Suppressor macrophage treated with lipopolysaccharide for 1 hour (primary cell): ENCODE measurements at places on chromosomes 2 and 18.

DNA sequence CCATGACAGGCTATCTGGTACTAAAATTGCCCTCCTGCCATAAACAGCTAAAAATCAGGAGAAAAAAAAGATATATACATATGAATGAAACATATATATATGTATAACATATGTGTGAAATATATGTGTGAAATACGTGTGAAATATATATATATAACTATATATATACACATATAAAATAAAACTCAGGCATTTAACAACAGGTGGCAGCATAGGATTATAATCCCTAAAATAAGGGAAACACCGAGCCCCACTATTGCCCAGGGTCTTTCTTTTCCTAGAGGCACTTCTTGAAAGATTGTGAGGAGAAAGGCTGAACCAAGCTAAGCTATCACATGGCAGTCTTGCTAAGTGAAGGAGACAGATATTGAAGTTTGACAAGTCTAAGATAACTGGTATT, 65.9 kb upstream of the CYTIP start:
- DNase-seq: no peak

GRCh38 chr2:78992807-78993517, 32.5 kb upstream of the REG3G start:
- DNase-seq: no peak

DNA sequence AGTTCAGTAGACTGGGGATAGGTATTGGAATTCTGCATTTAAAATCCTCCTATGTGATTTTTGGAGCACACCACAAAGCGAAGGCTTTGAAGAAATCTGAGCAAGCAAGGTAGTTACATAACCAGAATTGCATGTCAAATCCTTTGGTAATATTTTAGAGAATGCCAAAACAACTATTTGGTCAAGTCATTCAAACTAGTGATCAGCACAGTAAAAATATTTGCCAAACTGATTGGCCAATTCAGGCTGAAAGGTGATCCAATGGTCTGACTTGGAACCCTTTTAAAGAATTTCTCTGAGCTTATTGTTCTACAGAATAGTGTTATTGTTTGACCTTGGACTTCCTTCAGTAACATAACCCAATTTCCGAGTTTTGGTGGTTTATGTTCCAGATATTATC, 214.2 kb upstream of the ETAA1 start:
- DNase-seq: no peak

DNA sequence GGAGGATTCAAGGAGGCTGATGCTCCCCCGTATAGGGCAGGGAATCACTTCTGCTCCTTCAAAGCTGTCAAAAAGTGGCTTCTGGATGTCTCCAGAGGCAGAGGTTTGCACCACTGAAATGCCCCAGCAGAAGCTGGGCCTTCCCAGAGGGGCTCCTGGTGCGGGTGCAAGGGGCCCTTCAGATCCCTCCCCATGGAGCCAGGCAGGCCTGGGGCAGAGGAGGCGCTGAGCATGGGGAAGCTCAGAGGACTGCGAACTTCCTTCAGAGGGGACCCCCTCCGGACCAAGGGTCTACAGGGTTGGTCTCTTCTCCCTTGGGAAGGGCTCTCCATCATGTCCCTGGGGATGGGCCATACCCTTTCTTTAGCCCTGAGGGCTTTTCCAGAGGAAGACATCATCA, 341.2 kb downstream of the DYSF start:
- DNase-seq: no peak

DNA sequence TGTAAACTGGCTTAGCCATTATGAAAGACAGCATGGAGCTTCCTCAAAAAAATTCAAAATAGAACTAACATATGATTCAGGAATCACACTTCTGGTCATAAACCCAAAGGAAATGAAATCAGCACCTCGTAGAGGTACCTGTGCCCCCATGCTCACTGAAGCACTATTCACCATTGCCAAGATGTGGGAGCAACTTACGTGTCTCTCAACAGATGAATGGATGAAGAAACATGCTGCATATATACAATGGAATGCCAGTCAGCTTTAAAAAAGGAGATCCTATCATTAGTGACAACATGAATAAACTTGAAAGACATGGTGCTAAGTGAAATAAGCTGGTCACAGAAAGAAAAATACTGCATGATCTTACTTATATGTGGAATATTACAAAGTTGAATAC, 8.2 kb downstream of the SCTR start:
- no peak for DNase-seq

DNA sequence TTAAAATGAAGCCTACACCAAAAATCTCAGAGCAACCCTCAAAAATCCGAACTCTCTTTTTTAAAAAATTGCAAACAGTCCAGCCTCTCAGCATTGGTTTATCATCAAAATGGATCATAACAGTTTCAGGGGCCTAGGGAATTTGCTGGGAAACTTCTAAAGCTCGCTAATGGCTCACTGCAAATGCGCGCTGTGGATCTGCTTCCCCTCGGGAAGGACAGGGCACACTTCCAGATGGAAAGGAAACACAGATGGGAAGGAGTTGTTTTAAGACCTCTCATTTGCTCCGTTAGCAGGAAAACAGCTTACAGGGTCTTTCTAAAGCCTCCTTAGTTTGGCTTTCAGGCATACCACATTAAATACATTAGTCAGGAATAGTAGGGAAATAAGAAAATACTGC, 27.2 kb downstream of the FECH start:
- DNase-seq: no peak

DNA sequence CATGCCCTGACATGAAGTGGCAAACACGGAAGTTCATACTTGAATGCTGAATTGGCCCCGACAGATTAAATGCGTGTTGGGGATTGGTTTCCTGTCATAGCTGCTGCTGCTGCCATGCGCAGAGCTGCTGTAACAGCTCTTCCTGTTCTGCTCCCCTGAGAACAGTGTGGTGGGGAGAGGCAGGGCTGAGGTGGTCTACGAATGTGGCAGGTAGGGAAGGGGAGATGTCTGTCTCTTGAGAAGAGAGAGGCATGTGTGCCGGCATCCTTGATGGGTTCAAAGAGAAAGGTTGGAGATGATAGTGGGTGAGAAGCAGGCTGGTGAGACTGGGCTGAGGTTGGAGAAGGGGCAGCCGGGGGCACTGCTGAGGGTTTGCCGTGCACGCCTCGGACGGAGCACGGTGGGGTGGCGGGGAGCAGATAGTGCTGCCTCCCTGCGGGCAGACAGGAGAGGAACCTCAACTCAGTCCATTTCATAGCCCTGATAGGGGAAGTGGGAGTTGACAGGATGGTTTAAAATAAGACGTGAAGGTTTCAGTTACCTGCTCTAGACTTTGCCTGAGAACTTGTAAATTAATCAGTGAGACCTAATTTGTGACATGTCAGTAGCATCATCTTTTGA, 46.1 kb downstream of the TMEM185B start:
- peak; percentile 60 for DNase-seq

- DNase-seq: no peak
Observed at GRCh38 chr2:202486351-202486750, 110.2 kb downstream of the BMPR2 start.

GRCh38 chr2:29991086-29991485, 69.7 kb upstream of the ALK start:
- DNase-seq: no peak

DNA sequence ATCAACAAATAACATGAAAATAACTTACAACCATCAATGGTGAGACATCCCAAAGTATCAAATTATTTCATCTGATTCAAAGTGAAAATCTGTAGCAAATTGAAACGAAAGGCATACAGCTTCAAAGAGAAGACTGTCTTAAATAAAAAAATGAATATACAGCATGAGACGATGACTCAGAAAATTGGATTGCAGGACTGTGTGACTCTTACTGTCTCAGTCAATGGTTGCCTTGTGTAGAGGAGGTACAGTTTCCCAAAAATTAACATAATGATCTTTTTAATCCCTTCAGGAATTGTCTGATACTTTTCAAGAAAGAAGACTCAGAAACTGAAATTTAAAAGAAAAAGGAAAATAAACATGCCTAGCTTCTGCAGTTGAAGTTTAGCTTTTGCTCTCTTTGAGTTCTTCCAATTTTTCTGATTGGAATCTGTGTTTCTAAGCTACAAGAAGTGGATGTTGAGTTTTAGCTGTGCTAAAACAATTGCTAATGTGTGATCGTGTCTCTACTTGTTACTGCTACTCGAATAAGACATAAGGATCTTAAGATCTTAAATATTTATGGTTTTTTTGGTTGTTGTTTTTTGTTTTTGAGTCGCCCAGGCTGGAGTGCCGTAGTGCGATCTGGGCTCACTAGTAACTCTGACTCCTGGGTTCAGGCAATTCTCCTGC, 41.1 kb upstream of the EPB41L3 start:
- DNase-seq: peak; percentile 68

GRCh38 chr2:30758191-30758651, 49.0 kb downstream of the CAPN13 start:
- no peak for DNase-seq

DNA sequence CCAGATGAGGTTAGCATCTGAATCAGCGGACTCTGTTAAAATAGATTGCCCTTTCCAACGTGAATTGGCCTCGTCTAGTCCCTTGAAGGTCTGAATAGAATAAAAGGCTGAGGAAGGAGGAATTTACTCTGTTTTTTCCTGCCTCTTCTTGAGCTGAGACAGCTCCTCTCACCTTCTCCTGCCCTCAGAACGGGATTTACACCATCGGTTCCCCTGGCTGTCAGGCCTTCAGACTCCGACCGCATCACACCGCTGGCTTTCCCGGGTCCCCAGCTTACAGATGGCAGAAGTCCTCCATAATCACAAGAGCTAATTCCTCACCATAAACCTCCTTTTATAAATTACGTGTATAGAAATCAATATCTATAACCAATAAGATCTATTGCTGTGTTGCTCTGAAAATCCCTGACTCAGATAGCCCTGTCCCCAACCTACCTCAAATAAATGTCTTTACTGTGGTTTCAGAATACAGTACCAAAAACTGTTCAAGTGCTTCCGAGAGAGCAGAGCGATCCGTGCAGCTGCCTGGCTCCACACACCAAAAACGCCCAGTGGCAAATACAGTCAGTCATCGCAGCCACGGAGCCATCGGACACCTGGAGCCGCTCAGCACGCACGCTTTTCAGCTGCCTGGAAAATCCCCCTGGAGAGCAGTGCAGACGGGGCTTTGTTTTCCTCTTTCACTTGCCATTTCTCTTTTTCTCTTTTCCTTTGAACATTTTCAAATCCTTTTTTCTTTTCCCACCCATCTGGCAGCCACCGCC, 196.9 kb downstream of the NRP2 start:
- no peak for DNase-seq

- DNase-seq: no peak
Observed at GRCh38 chr2:148917431-148917830, 42.4 kb downstream of the KIF5C start.

DNA sequence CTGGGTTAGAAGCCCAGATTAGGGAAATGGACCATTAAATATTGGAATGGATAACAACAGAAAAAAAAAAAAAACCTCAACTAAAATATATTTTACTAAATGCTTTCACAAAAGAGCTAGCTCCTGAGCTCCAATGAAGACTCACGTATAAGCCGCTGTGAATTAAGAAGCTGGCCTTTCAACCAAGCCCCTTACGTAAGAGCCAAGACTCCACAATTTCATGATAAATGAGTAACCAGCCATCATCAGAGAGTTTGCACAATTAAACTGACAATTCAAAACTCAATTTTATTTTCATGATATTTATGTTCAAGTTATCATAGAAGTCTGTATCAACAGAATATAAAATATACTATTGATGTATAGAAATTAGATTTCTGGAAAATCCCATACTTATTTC, 70.7 kb upstream of the HNRNPA3 start:
- peak; percentile 55 for DNase-seq

DNA sequence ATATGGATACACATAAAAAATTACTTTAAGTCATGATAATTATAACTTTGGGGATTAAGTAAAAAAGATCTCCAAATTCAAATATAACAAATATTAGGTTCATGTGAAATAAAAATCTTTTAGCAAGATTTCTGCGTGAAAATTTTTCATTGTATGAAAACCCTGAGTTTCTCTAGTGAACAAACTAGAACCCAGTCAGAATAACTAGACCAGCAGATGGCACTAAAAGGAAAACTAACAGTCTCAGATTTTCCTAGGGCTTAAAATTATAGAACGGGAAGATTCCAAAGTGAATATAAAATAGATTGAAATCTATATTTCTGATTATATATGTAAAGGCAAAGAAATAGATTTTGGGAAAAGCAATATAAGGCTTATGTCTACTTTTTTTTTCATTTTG, 43.3 kb downstream of the TMEM200C start:
- DNase-seq: no peak

GRCh38 chr18:31996007-31996406, 22.6 kb upstream of the RNF125 start:
- no peak for DNase-seq

GRCh38 chr2:163266772-163267171, 428.2 kb upstream of the KCNH7 start:
- no peak for DNase-seq

DNA sequence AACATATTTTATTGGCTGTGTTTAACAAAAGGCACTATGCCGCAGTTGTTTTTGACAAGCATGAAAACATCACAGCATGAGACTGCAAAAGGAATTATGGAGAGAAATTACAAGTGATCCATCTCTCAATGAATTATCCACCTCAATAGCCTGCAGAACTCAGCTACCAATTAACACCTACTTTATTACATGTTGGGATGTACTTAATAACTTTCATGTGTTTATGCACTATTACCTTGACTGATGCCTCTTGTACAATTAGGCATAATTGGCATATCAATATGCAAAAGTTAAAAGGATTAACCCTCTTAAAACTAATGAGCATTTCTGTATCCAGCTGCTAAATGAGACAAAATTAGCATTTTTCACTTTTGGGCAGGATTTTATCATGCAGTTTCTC, 27.8 kb downstream of the ARHGAP15 start:
- no peak for DNase-seq

GRCh38 chr18:41231681-41232080, 723.4 kb upstream of the PIK3C3 start:
- DNase-seq: no peak

GRCh38 chr18:45792506-45793263, 32.8 kb upstream of the SIGLEC15 start:
- peak; percentile 65 for DNase-seq

GRCh38 chr2:119759451-119760236, at the start of gene PTPN4:
Gene PTPN4, plus strand, starts transcription at chr2:119759922. Its CDS starts 49,932 bp downstream, at chr2:119809854.
- peak; percentile 97 for DNase-seq

DNA sequence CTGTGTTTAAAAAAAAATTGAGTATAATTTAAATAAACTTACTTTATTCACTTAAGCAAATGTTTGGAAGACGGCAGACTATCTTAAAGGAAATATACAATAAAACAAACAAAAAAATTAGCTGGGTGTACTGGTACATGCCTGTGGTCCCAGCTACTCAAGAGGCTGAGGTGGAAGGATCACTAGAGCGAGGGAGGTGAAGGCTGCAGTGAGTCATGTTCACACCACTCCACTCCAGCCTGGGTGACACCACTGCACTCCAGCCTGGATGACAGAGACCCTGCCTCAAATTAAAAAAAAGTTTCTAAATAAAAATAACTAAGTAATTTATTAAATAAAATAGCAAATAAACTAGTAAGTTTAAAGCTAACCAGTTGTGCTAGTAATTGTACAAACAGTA, 7.5 kb downstream of the PUM2 start:
- DNase-seq: no peak
